ENCODE measurements at places on chromosomes 7 and 10.

DNA sequence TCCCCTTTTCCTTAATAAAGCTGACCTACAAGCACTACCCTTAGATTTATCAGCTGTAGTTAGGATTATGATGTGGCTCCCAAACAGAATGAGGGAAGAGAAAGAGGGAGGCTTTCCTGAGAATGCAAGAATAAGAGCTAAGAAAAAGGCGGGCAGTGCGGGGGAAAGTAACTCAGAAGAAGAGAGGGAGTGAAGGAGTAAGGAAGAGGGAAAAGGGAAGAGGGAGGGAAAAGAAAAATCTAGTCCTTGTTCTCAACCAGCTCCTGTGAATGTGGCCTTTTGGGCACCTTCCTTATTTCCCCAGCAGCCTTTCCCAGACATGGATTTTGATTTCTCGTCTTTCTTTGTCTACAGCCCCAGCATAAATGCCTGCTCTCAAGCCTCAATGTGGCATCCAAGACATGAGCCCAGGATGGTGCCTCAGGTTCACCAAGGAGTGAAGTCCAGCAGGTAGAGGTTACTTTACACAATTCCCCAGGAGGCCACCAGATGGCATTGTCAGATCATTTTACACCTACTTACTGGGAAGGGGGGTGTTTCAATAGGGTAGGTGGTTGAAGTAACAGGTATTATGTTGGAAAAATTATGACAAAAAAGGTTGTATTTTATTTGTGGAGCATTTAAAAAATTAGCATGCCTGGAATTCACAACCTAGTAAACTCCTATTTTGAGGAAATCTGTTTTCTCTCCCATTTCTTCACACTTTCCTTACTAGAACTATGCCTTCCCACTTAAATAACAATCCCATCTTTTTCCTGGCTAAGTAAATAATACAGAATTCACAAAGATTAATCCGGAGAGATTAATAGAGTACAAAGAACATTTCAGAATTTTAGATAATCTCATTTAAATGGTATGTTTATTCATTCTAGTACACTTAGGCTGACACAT is 106.5 kb downstream of the HTR7 start:
- peak; percentile 59 for DNase-seq

- peak; percentile 77 for DNase-seq
Measured at GRCh38 chr10:127735723-127736221, 1.2 kb upstream of the FOXI2 start.

DNA sequence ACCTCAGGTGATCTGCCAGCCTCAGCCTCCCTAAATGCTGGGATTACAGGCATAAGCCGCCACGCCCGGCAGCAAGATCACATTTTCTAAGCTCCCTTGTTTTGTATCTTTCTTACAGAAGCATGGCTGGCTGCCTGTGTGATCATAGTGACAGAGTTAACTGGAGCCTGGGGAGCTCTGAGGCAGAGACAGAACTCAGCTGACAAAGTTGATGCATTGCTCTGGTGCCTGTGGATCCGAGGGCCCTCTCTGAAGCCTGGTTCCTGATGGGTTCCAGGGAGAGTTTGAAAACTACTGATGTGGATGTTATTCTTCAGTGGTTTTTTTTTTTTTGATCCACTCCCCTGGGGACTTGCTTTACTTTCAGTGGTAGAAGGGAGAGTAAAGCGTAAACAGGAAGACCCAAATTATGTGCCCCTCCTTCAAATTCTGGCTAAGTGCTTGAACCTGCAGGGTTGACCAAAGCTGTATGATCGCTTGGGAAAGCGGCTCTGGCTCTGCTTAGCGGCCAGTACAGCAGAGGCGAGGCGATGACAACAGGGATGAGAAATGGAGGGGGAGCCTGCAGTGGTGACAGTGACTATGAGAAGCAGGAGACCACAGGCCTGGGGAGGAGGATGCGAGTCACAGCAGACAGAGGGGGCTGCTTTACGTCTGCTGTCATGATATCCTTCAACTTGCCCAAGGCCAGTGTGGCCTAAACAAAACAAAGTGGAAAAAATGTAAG is 6.8 kb upstream of the EFCAB10 start:
- no peak for DNase-seq

- no peak for DNase-seq
Measured at GRCh38 chr7:85172530-85172941, 14.3 kb downstream of the SEMA3D start.

DNA sequence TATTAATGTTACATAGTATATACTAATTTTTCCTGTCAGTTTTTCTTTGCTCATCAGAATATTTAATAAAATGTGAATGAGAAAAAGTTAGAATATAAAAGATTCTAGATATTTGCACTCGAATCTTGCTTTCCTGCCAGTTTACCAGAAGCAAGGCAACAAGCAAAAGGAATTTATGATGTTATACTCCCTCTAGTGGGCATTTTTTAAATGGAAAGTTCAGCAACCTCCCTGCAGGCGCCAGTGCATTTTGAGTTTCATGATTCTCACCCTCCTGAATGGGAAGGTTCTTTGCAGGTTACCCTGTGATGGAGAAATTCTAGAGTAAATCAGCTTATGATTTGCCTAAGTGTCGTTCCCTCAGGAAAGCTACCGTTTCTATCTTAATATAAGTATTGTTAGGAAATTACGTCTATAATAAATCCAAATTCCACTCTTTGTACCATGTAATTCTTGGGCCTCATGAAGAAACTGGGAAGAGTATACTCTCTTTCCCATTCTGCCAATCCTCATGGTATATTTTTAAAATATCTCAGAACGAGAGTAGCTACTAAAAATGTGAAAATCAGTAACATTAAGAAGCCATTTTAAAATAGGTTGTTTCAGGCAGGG is 350.0 kb downstream of the CRPPA start:
- no peak for DNase-seq

GRCh38 chr7:69208848-69209247 is 389.4 kb upstream of the AUTS2 start:
- DNase-seq: no peak

- DNase-seq: no peak
Measured at GRCh38 chr7:85343484-85343883, 156.6 kb upstream of the SEMA3D start.

DNA sequence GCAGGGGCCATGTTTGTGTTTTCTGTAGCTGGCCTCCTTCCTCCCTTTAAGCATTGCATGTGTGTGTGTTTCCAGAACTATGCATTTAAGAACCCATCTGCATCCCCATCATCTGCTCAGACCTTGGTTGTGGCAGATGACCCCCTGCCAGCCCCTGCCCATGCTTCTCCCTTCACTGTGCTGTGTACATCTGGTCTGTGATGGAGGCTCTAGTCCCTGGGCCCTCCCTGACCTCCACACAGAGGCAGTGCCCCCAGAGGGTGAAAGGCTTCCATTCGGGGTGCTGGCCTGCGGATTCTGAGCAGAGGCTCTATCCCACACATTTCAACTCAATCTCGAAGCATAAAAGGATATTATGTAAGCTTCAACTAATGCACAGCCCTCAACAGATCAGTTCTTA is 89.4 kb downstream of the TACC2 start:
- DNase-seq: no peak

- peak; percentile 90 for DNase-seq
Measured at GRCh38 chr10:125060826-125061556, 99.4 kb downstream of the CTBP2 start.

DNA sequence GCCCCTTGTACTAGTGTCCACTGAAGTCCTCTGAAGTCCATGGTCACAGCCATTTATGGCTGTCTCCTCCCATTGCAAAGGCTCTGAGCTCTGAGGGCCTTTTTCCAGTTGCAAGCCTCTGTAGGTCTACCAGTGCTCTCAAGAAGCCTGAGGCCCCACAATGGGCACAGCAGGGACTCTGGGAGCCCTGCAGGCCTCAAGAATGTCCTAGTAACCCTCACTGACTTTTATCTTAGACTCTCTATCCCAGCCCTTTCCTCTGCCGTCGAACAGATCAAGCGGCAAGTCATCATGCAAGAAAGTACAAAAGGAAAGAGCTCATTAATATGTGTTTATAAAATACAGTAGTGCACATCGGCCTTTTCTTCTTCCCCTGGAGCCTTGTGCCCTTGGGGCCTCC is 23.4 kb downstream of the VWA2 start:
- peak; percentile 69 for DNase-seq

- no peak for DNase-seq
Measured at GRCh38 chr10:16756561-16757221, 60.5 kb downstream of the RSU1 start.

- DNase-seq: peak; percentile 92
Measured at GRCh38 chr7:5594616-5595544, 171.2 kb upstream of the TNRC18 start.

- DNase-seq: peak; percentile 86
Measured at GRCh38 chr7:67625257-67625737, 628.7 kb downstream of the TYW1 start.

- DNase-seq: no peak
Measured at GRCh38 chr10:15201589-15202300, 33.3 kb upstream of the NMT2 start.

DNA sequence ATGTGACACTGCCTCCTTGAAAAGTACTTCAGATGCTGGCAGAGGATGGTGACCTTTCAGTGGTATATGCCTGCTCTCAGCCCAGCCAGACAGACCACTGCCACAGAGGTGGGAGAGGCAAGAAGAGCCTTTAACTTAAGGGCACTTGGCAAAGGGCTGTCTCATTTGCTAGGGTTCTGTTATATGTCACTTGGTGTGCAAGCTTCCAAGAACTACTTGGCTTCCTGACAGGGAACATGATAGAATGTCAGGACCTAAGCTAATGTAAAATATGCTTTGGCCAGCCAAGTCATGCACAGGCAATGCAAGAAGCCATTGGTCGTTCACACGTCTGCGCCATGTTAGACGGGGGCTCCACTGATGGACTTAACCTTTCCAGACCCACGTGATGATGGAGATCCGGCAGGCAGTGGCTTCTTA is 54.7 kb downstream of the RBM20 start:
- DNase-seq: no peak

DNA sequence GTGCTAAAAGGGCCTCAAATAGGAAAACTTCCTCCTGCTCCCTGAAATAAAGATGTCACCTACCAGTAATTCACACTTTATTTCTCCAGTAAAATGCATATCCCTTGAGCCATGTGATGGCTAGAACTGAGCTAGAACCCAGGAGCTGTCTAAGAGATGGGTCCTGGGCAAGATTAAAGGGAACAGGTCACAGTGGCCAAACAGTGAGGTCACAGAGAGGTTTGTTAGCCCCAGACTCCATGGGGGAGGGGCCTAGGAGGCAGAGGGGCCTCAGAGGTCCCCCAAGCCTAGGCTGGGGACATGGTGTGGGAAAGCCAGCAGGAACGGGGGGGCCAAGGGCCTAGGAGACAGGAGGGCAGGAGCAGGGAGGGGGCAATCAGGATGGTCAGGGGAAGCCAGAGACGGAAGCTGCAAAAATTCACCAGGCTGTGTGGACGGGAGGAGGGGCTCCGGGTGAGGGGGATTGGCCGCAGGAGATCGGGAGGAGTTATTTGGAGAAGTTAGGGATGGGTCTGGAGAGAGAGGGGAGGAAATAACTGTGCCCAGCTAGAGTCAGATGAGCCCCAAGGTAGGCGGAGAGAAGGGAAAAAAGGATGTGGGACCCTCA is 3.3 kb downstream of the FBXO24 start:
- peak; percentile 79 for DNase-seq

DNA sequence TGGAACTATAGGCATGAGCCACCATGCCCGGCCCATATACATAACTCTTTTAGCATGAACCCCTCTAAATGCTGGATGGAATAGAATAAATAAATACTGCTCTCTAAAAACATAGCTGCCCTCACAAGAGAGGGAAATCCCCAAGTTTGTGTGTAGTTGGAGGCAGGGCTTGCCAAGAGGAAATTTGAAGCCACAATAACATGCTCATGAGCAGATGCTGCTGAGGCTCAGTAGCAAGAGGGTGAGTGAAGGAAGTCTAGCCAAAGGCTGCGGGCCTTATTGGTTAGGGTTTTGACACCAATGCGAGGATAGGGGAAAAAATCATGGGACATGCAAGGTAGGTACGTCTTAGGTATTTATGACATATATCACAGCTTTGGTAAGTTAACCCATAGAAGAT is 17.3 kb downstream of the TPK1 start:
- DNase-seq: no peak

DNA sequence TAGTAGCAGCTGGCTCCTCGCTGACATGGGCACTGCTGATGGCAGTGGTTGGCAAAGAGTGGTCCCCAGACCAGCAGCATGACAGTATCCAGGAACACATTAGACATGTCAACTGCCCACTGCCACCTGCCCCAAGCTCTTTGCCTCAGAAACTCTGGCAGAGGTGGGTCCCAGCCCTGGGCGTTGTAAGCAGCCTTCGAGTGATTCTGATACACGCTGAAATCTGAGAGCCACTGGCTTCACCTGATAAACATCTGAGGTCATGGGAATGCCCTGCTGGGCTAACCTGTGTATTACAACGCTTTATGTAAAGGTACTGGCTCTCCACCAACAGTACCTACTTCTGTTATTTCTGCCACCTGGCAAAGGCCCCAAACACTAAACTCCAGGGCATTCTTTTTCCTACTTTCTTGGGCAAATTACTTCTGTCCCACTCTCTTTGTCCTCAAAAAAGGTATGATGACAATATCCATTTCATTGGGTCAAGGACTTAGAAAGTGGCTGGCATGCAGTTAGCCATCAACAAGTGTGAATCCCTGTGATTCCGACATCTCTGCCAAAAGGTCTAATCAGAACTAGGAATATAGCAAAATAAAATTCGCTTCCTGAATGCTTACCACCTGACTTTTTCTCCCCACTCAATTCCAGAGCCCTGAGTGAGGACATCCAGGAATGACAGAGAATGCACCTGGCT is 9.2 kb downstream of the SGMS1 start:
- DNase-seq: peak; percentile 53

- no peak for DNase-seq
Measured at GRCh38 chr7:117190104-117190503, 132.8 kb downstream of the WNT2 start.

GRCh38 chr7:99120501-99120900 is 23.4 kb downstream of the SMURF1 start:
- no peak for DNase-seq

GRCh38 chr10:23190872-23191763 is 994 bp upstream of the PTF1A start:
- peak; percentile 62 for DNase-seq

DNA sequence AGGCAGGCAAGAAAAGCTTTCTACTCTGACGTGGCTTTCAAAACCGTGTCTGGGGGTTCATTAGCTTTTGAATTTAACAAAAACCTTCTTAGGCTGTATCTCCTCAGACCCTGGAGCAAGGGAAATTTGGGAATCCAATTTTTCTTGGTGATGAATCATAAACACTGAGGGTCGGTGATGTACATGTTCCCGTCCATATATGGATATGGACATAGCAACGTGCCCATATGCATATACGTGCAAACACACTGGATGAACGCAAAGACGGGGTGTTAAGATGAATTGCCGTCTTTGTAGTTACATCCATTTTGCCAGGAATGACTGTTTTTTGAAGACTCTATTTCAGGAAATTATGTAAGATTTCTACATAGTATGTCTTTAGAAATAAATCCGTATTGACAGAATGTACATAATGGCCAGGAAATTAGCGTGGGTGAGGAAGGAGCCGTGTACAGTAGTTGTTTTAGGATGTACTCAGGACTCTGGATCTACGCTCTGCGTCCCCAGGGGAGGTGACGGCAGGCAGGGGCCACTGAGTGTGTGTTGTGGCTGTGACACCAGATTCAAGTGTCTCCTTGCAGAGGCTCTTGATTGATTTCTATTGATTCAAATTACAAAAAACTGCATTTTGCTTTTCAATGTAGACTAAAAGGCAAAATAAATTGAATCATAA is 238.2 kb downstream of the DNAJB6 start:
- DNase-seq: no peak
